Upper lobe of right lung (tissue), 1 donor: ENCODE measurements at places on chromosomes 7 and 10.

- DNase-seq: no peak
These were observed 57.4 kb upstream of the MXI1 start for GRCh38 chr10:110150046-110150445.

GRCh38 chr10:78744491-78745090 is 324.2 kb upstream of the ZMIZ1 start:
- no peak for DNase-seq

DNA sequence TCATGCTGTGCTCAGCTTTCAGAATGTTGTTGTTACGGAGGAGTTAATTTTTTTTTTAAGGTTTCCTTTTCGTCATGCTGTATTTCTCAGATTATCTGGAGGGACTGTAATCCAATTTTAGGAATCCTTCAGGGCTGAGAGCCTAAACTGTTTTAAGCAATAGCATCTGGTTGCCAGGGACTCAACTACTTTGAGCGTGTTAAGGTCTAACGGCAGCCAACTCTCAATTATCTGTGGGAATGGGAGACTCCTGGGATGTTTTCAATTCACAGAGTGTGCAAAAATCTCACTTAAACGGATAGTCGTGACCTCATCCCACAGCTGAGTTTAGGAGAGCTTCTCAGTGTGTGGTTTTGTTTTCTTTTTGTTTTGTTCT is 291.7 kb downstream of the AUTS2 start:
- no peak for DNase-seq

DNA sequence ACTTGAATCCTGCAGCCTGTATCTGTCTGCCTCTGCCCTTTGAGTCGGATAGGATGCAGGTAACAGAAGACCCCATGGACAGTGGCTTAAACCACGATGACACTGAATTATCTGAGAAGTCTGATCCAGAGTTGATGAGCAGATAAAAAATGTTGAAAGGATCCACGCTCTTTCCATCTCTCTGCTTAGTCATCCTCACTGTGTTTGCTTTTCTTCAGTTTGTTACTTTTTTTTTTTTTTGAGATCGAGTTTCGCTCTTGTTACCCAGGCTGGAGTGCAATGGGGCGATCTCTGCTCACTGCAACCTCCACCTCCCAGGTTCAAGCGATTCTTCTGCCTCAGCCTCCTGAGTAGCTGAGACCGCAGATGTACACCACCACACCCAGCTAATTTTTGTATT is 36.9 kb upstream of the GOLGA7B start:
- no peak for DNase-seq

- DNase-seq: peak; percentile 54
These were observed 22.7 kb downstream of the OGDHL start for GRCh38 chr10:49739426-49739825.

GRCh38 chr10:119872610-119872859 is at the start of gene MCMBP:
MCMBP (minus strand) TSS chr10:119872843; CDS start chr10:119872584, 259 bp downstream.
- DNase-seq: no peak

DNA sequence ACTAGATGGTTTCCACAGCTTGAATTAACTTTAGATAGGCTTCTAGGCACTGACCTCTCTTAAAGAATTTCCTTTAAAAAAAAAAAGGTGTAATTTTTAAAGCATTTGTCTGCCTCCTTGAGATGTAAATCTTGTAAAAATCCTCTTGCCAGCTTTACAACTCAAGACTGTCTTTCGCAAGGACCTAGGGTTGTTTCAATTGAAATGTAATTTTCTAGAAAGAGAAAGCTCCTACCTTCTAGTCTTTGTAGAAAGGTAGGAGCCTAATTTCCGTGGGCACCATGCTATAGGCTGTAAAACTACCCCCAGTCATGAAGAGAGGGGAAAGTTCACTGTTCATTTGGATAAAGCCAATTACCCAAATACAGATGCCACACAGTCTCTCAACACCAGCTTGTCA is 228.8 kb upstream of the TMEM229A start:
- no peak for DNase-seq

GRCh38 chr10:79096514-79096913 is 27.7 kb downstream of the ZMIZ1 start:
- DNase-seq: no peak

DNA sequence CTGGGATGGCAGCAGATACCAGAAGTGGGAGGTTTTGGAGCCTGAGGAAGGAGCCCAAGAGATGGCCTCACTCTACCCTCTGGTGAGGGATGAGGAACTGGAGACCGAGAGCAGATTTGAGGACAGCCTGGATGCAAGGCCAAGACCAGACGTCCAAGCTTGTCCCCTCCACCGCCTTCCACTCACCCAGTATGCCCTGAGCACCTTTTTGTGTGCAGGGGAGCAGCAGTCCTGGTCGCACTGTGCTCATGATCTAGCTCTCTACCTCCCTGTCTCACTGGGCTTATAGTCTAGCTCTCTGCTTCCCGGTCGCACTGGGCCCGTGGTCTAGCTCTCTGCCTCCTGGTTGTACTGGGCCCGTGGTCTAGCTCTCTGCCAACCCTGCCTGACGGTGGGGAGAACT is 33.6 kb upstream of the CHST15 start:
- no peak for DNase-seq

DNA sequence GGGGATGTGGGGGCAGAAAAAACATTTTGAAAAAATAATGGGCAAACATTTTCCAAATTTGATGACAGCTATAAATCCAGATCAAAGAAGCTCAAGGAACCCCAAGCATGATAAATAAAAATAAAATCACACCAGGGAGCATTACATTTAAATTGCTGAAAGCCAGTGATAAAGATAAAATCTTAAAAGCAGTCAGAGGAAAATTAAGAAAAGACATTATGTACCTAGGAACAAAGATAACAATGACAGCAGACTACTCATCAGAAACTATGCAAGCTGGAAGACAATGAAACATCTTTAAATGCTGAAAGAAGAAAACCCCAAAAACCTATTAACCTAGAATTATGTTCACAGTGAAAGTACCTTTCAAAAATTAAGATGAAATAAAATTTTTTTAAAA is 23.3 kb downstream of the NEUROG3 start:
- DNase-seq: no peak

GRCh38 chr10:58237014-58237834 is 30.5 kb downstream of the IPMK start:
- no peak for DNase-seq

DNA sequence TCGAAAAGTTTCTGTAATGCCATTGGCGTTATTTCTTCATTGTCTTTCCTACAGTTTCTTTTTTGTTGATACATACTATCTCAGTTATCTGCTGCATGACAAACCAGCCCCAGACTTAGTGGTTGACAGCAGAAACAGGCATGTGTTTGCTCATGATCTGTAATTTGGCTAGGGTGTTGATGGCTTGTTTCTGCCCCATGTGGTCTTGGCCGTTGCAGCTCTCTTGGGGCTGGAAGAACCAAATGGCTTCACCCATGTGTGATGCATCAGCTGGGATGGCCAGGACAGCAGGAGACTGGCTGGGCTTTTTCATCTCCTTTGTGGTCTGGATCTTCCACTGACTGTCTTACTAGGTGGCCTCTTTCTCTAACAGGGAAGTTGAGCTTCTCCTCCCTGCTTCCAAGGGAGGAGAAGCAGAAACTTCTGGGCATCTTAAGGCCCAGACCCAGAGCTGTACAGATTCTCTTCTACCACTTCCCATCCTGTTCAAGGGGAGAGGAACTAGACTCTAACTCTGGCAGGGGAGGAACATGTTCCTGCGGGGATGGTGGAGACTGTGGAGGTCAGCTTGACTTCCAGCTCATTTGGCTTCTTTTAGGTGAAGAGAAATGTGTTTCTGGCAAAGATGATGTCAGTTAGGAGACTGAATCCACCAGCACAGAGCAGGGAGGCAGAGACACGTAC is 89.3 kb downstream of the FANK1 start:
- no peak for DNase-seq

- DNase-seq: no peak
These were observed 19.8 kb downstream of the KBTBD2 start for GRCh38 chr7:32871624-32872371.

DNA sequence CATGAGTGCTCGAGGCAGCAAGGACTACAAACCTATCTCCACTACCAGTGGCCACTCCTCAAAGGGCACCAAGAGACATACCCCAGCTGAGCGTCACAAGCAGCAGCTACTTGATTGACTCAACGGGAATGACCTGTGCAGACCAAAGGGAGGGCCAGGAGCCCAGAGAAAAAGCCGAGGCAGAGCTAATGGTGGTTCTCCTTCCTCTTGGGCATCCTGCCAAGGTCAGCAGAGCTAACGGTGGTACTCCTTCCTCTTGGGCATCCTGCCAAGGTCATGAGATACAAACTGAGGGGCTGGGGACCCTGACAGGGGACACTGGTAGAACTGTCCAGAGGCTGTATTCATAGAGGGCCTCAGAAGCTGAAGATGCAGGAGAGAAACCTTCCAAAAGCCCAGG is 60.4 kb downstream of the FAM53B start:
- DNase-seq: no peak

- peak; percentile 85 for DNase-seq
These were observed 23.6 kb downstream of the GNA12 start for GRCh38 chr7:2820508-2820934.

- DNase-seq: no peak
These were observed 178.5 kb downstream of the NRP1 start for GRCh38 chr10:33155720-33156638.

DNA sequence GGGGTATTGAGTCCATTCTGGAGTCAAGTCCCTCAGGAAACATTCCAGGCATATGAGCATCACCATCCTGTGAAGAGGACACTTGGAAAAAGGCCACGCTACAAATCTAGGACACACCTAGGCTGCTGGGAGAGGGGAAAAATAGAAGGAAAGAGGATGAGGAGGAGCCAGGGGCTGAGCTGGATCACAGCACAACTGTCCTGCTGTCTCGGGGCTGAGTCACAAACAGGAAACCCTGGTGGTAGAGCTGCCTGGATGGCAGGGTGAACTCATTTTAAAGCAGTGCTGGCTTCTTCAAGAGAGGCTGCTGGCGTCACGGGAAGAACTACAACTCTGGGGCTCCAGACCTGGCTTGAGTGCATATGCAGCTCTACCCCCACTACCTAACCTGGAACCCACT is 151.5 kb downstream of the RNF216 start:
- no peak for DNase-seq

- DNase-seq: no peak
These were observed 30.5 kb downstream of the PLXNA4 start for GRCh38 chr7:132545756-132546155.

- DNase-seq: no peak
These were observed 46.5 kb downstream of the AMPH start for GRCh38 chr7:38584443-38585210.

- no peak for DNase-seq
These were observed 43.2 kb upstream of the LRGUK start for GRCh38 chr7:134083766-134084487.

GRCh38 chr7:72266771-72267170 is 145.4 kb downstream of the CALN1 start:
- DNase-seq: no peak

- no peak for DNase-seq
These were observed 38.2 kb upstream of the CDK6 start for GRCh38 chr7:92874567-92874966.

DNA sequence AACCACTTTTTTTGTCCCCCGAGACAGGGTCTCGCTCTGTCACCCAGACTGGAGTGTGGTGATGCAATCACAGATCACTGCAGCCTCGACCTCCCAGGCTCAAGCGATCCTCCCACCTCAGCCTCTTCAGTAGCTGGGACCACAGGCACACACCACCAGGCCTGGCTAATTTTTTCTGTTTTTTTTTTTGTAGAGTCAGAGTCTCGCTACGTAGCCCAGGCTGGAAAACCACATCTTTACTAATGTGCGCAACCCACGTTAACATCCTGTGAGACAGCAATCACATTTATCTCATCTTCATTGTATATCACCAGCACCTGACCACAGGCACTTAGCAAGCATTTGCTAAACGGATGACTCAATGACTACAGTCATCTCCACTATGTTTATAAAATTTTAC is 77.8 kb upstream of the ATP6V0A4 start:
- no peak for DNase-seq

GRCh38 chr10:78550716-78551115 is 517.1 kb downstream of the RPS24 start:
- no peak for DNase-seq

DNA sequence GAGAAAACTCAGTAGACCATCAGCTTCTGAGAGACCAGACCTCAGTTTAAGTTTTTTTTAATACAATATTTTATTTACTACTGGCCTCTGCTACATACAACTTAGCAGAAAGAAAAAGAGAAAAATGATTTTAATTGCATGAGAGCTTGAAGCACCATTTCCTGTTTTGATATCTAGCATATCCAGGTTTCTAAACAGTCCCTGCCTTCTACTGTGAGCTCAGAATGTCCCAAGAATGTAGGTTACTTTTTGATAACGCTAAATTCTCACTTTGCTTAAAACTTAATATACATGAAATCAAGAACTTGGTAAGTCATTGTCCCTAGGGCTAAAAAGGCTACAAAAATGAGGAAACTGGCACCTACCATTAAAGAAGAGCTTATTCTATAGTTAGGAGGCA is 7.0 kb downstream of the TMEM243 start:
- no peak for DNase-seq

DNA sequence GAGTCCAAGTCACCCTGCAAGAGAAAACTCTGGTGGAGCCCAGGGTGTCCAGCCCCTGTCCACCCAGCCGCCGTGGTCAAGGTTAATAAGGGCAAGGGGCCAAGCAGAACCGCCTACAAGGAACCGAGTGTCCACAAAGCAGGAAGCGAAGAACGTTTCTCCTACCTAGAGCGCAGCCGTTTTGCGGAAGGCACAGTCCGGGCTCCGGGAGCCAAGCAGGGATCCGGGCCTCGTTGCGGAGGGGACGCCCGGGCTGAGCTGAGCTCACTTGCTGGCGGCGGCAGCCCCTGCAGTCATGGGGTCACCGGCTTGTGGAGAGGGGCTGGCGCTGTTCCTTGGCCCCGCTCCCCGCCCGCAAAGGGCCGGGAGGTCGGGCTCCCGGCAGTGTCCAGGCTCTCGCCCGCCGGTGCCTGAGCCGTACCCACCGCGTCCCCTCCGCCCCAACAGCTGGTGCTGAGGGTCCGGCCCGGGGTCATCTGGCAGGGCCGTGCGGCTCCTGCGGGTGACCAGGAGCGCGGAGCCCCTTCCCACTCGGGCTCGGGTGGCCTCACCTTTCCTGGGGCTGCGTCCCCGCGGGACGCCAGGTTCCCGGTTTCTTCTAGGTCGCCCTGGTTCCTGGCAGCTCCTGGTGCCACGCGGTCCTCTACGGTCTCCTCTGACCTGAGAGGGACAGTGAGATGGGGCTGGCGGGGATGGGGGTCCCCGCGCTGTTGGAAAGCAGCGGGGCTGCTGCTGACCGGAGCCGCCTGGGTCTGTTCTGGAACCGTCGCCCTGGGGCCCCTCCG is 14.0 kb upstream of the ZNF273 start:
- peak; percentile 75 for DNase-seq
